ENCODE measurements at places on chromosomes 2 and 18. TPM values are rescaled to one million over a fixed set of nuclear protein-coding genes. Genes with fewer than 3 reads are reported as not detected.

DNA sequence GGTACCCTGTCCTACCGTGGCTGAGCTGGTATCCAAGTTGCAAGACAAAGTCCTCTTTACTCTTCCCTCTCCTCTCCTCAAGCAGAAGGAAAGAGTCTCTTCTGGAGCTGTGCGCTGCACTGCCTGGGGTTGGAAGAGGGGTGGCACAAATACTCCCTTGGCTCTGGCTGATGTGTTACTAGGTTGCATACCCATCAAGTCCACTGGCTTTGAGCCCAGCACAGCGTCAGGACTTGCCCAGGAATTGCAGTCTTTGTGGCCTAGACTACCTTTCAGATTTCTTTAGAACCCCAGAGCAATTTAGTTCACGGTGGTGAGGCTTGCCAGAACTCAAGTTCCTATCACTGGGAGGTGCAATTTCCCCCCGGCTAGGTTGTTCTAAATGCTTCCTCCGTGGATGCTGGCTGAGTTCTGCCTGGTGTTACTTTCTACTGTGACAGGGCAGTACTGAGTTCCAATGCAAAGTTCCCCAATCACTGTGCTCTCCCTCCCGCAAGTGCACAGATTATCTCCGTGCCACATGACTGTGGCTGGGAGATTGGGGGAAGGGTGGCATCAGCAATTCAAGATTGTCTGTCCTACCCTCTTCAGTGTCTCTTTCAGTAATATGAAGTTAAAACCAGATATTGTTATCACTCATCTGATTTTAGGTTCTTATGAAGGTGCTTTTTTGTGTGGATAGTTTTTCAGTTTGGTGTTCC, 13.4 kb downstream of the MYO3B start:
- DNase-seq = no peak

DNA sequence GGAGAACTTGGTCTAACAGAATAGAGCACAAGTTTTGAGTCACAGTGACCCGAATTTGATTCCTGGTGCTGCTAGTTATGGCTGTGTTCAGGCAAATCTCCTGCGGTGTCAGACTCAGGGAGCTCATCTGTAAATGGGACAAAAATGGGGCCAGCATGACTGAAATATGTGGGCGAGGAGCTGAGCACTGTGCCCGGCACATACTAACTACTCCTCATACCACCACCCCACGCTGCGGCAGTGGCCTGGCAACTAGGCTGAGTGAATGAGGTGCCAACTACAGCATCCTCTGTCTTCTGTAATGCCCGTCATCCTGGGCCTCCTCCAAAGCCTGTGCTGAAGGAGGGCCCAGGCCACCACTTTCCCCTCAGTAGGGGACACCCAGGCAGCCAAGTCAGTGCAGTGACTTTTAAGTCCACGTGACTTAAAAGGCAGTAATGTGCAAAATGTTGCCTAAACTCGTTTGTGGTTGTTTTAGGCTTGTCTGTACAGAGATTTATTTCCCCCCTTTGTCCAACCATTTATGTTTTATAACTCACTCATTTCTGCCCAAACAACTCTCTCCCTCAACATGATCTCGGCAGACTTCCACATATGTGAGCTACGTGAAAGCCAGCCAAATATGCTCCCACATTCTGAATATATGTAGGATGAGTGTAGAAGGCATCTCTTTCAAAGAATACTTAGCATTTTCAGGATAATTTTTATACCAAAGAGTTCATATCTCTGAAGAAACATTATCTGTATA, 773.7 kb downstream of the TSN start:
- no peak for DNase-seq

GRCh38 chr2:174177316-174177890, 70.9 kb downstream of the OLA1 start:
- DNase-seq = no peak

ATG4B gene
- total RNA-seq = 96.9 TPM

DNA sequence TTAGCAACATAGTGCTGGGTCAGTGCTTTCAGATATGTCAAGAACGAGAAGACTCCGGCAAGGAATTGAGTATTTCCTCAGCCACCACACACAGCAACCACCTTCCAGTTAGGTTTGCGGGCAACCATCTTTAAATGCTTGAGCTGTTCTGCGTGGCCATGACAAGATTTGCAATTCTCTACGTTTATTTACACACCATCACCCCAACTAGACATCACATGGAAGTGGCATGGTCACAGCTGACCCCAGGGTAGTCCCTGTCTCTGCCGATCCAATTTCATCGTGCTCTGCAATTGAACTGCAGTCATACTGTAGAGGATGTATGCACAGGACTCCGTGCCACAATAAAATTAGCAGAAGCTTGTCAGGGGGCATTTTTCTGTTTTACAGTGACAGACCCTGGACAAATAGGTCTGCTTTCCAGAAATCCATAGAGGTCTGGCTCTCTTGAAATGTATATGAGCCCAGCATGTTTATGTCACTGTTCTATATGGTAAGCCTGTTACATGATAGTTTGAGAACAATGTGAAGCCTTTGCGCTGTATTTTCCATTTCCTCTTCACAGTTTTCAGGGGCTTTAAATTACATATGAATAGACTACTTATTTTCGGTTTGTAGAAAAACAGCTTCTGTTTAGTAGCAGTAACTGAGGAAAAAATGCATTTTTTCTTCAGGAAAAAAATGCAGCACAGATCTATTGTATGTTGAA, 605.2 kb downstream of the NR4A2 start:
- no peak for DNase-seq

DAW1 gene
- total RNA-seq = not detected

DNA sequence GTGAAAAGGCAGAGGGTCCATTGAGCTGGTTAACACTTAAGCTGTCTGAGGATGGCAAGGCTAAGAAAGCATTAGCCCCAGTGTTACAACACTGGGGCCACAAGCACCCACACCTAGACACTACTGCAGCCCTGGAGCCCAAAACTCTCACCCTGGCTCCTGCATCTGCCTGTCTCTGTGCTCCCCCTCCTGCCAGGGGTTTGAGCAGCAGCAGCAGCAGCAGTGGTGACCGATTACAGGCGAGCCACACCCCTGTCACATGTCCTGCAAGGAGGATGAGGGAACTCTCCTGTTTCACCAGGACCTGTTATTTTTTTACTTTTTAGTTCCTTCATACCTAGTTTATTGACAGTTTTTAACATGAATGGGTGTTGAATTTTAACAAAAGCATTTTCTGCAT, 326.7 kb upstream of the MAP2 start:
- no peak for DNase-seq

DNA sequence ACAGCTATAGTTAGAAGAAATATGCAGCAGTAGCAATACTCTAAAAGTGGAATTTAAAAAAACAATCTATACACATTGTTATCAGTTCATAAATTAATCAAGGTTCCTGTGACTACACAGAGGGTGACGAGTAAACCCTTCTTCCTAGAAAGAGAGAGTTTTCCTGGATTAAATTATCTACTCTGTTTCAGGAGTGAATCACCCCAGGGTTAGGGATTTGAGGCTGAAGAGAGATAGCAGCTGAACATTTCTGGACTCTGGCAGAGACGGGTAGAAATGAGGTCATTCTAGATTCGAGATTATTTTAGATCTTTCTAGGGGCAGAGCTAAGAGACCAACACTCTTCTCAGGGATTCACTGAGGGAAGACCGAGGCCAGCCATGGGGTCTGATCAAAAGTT, 38.8 kb upstream of the PMAIP1 start:
- no peak for DNase-seq

GRCh38 chr2:45014016-45014702, 4.9 kb upstream of the SIX2 start:
- DNase-seq = no peak

GRCh38 chr2:151354807-151355206, 2.6 kb upstream of the TNFAIP6 start:
- DNase-seq = no peak

USP34 gene
- total RNA-seq = 163 TPM

- DNase-seq = no peak
Observed at GRCh38 chr2:151916632-151917031, 88.4 kb upstream of the ARL5A start.

- DNase-seq = peak; percentile 72
Observed at GRCh38 chr2:148813603-148814065, 61.4 kb upstream of the KIF5C start.

DNA sequence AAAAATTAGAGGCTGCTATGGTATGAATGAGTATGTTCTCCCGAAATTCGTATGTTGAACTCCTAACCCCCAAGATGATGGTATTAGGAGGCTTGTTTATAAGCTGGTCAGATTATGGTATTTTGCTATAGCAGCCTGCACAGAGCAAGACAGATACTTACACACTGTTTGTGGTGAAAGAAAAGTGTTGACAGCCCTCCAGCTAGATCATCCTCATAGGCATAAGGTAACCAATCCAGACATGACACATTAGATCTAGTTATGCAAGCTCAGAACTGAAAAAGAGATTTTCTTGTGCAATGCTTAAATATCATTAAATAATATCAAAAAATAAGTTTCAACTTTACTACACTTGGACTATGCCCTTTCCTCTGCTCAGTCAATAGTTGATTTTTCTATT, 107.1 kb downstream of the ABCA12 start:
- DNase-seq = no peak

GRCh38 chr2:189951791-189952535, 110.6 kb downstream of the MSTN start:
- no peak for DNase-seq

ABHD1 gene
- 1.3 TPM for total RNA-seq

DNA sequence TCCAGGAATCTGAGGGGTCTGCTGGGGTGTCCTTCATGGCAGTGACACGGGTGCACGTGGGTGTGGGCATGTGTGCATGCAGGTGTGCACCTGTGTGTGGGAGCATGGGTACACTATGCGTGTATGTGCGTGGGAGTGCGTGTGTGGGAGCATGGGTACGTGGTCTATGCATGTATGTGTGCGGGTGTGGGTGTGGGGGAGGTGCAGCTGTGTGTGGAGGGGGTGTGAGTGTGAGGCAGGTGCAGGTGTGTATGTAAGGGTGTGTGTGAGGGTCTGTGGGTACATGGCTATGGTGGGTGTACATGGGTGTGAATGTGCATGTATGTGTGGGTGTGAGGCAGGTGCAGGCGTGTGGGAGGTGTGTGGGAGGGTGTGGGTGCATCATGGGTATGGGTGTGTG, 36.3 kb downstream of the EIPR1 start:
- DNase-seq = no peak

GRCh38 chr2:27306573-27307286, 1.5 kb downstream of the UCN start:
- peak; percentile 8 for DNase-seq

DNA sequence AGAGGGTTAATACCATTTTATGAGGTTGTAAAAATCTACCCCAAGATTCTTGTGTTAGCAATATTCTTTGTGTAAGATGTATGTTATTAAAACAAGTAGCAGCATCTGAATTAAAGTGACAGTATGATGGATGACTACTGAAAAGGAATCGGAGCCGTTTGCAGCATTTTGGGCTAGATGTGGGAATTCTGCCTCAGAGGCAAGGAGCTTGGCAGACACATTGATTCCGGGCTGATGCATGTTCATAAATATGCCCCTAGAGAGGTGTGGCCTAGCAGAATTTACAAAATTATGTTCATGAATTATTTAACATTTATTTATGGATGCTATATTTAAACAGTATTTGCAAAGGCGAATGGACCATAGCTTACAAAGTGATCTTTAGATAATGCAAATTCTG, 389.0 kb upstream of the ETAA1 start:
- DNase-seq = no peak

GRCh38 chr18:23237524-23238151, 102.4 kb downstream of the CABLES1 start:
- peak; percentile 35 for DNase-seq

AKAIN1 gene
- not detected for total RNA-seq

C2orf80 gene
- total RNA-seq = not detected

DCDC2C gene
- total RNA-seq = not detected

DNA sequence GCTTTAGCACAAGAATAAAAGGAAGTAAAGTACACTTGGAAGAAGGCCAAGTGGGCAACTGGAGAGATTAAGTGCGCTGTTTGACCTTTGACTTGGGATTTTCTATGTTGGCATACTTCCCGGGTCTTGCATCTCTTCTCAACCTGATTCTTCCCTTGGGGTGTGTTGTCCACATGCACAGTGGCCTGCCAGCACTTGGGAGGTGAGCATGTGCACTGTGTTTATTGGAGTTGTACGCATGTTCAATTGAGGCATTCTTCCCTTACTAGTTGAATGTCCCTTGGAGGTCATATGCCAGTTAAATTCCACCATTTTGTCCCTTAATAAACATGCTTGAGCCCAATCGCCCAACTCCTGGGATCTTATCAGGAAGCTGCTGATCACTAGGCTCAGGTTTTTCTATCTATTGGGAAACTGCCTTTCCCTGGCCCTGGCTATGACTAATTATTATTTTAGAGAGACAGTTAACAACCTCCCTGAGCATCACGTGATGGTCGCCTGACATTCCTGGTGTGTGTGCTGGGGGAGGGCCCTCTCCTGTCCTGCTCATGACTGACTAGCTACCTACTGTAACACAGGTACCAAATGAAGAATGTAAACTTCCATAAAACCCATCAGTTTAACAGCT, 62.5 kb upstream of the RAPGEF4 start:
- no peak for DNase-seq

GRCh38 chr2:64212346-64212745, 68.1 kb upstream of the PELI1 start:
- DNase-seq = peak; percentile 44

- no peak for DNase-seq
Observed at GRCh38 chr18:25399554-25399953, 47.6 kb upstream of the ZNF521 start.

DNA sequence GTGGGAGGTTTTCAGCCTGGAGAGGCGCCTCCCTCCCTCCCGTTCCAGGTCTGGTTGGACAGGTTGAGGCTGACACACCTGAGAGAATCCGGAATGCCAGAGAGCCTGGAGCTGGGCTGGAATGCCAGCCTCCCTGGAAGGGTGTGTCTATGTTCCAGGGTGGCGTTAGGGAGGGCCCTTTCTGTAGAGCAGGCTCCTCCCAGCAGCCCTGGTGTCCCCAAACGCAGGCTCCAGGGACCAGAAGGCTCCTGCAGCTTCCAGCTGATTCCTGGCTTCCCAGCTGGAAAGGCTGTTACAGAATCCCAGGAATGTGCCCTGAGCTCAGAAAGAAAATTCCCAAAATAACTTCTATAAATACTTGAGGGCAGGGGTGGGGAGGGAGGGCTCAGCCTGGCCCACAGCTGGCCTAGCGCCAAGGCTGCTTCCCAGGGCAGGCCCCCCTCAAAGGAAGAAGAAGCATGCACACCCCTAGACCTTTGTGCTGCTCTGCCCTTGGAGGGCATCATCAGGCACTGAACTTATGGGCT, 85.4 kb downstream of the STPG4 start:
- no peak for DNase-seq

DNA sequence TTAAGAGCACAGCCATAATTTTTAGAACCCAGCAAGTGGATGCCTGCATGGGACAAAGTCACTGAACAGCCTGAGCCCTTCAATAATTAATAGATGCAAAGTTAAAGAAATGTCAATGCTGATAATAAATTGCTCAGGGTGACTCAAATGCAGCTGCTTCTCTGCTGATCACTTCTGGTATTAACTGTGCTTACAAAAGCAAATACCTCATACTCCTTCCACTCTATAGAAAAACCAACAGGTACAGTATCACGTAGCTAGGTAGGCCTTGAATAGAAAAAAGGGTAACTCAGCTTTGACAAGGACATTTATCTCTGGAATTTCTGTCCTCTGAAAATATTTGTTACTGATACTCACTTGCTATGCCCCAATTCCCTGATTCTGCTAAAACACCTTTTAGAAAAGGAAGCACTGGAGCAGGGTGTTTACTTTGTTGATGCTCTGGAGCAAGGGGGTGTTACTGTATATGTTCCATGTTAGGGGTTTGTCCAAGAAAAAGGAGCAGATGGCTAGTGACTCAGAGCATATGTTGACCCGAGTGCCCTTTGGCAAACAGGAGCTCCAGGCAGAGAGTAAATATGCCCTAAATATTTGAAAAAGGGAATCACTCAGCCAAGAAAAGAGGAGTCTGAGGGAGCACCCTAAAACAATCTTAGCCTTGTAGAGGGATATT, 59.1 kb upstream of the RTN4 start:
- DNase-seq = no peak

DGUOK gene
- total RNA-seq = 55.5 TPM

ASXL3 gene
- not detected for total RNA-seq

All from CD4-positive, alpha-beta memory T cell (primary cell).